H7 (cell line): ENCODE measurements at places on chromosomes 6 and 20.

GRCh38 chr20:2745060-2745910 is 52.7 kb downstream of the EBF4 start:
- DNase-seq, result peak; percentile 30

DNA sequence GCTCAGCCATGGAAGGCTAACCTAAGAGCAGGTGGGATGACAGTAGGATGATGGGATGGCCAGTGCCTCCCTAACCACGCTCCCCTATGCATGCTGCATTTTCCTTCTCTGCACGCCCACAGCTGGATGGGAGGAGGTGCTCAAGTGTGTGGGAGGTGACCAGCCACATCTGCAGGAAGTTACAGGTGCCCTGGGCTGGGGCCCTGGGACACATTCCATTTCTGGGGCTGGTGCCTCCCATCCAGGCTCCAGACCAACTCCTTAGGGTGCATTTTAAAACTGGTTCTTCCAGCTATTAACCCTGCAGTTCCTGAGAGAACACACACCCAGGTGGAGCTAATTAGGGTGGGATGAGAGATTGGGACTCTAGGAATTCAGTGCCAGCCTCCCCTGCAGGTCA is 135.3 kb upstream of the ARMC2 start:
- no peak for DNase-seq

DNA sequence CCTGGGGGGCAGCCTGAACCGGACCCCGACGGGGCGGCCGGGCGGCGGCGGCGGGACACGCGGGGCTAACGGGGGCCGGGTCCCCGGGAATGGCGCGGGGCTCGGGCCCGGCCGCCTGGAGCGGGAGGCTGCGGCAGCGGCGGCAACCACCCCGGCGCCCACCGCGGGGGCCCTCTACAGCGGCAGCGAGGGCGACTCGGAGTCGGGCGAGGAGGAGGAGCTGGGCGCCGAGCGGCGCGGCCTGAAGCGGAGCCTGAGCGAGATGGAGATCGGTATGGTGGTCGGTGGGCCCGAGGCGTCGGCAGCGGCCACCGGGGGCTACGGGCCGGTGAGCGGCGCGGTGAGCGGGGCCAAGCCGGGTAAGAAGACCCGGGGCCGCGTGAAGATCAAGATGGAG is 636 bp downstream of the SRF start:
- peak; percentile 68 for DNase-seq

- DNase-seq, result no peak
Measured at GRCh38 chr6:141202626-141203025, 930.1 kb upstream of the GJE1 start.

DNA sequence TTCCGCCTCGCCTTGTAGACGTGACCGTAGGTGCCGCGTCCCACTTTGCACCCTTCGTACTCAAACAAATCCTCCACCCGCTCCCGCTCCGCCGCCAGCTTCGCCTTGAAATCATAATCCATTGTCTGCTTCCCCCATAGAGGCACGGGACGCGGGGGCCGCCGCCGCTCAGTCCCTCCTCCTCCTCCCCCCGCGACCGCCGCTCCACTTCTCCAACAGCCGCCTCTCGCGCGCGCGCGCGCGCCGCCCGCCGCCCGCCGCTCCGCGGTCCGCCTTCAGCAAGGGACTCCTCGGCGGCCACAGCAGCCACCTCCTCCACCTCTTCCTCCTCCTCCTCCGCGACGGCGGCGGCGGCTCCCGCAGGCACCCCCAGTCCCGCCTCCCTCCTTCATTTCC is 256 bp downstream of the CDK19 start:
- DNase-seq, result no peak

GRCh38 chr6:87922947-87923330 is 124.7 kb upstream of the SPACA1 start:
- no peak for DNase-seq

GRCh38 chr6:45265246-45265645 is 62.9 kb upstream of the RUNX2 start:
- DNase-seq, result no peak

DNA sequence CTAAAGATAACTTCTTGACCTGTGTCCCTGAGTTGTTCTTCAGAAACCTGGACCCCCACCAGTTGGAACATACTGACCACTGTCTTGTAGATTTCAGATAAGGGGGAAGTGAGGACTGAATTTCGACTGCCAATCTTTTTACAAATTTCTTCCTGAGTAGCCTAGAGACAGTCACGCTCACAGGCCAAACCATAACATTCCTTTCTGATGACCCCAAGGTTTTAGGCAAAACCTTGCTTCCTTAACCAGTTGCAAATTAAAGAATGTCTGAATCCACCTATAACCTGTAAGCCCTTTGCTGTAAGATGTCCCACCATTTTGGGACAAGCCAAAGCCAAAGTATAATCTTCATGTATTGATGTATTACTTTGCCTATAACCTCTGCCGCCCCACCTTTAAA is 306.9 kb downstream of the LRFN2 start:
- DNase-seq, result no peak

DNA sequence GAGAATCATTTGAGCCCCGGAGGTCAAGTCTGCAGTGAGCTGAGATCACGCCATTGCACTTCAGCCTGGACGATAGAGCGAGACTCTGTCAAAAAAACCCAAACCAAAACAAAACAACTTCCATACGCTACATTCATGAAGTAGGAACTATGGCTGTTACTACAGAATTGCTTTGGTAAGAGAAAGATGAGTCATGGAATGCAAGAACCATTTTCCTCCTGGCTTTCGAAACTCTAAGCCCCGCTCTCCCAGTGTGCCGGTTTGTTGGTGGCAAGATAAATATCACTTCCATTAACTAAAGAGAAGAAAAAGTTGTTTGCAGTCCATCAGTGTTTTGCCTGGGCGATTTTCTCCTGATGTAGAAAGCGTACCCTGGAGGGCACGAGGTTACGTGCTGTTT is 61.3 kb downstream of the ZDHHC14 start:
- DNase-seq, result no peak

DNA sequence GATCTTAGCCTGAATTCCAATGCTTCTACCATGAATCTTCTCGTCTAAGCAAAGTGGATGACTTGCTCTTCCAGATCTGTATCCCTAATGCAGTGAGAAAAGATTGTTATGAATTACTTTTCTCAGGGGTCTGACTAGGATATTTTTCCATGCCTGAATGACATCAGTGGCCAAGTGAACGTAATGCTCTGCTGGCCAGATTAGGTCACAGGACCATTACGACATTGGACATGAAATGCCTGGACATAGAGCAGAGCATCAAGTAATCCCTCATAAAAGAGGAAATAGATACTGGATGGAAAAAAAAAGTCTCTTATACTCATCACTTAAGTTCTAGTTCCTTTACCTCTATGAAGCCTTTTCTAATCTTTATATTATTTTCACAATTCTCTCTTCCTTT is 12.1 kb upstream of the THEMIS start:
- DNase-seq, result no peak

- no peak for DNase-seq
Measured at GRCh38 chr20:1186367-1186991, 1.7 kb upstream of the TMEM74B start.

GRCh38 chr6:158207422-158207788 is 39.3 kb downstream of the GTF2H5 start:
- no peak for DNase-seq

- no peak for DNase-seq
Measured at GRCh38 chr6:138640028-138640427, 133.5 kb upstream of the CCDC28A start.

DNA sequence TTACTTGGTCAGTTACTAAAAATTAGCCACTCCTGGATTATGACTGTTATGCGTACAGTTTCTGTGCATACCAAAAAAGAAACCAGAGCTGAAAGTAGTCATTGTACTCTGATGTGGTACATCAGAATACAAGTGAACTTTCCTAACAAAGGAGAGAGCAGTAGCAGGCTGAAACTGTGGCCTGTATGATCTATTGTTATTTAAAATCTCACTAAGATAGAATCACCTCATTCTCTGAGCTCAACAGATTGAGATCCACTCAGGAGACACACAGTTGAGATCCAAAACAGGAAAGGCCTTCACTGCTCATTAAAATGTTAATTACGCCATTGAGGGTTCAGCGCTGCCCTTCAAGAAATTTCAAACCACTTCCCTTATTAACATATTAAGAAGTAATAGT is 576.4 kb downstream of the LMBRD1 start:
- no peak for DNase-seq

DNA sequence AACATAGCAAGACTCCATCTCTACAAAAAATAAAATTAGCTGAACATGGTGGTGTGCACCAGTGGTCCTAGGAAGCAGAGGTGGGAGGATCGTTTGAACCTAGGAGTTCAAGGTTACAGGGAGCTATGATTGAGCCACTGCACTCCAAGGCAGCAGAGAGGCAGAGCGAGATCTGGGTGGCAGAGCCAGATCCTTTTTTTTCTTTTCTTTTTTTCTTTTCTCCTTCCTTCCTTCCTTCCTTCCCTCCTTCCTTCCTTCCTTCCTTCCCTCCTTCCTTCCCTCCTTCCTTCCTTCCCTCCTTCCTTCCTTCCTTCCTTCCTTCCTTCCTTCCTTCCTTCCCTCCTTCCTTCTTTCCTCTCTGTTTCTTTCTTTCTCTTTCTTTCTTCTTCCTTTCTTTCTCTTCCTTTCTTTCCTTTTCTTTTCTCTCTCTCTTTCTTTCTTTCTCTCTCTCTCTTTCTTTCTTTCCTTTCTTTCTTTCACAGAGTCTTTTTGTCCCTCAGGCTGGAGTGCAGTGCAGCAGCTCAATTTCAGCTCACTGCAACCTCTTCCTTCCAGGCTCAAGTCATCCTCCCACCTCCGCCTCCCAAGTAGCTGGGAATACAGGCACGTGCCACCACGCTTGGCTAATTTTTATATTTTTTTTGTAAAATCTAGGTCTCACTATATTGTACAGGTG is 9.2 kb upstream of the VSTM2L start:
- DNase-seq, result no peak

GRCh38 chr6:42726485-42727086 is 4.2 kb upstream of the PRPH2 start:
- peak; percentile 90 for DNase-seq

- no peak for DNase-seq
Measured at GRCh38 chr6:129867403-129867802, 6.3 kb upstream of the TMEM244 start.

DNA sequence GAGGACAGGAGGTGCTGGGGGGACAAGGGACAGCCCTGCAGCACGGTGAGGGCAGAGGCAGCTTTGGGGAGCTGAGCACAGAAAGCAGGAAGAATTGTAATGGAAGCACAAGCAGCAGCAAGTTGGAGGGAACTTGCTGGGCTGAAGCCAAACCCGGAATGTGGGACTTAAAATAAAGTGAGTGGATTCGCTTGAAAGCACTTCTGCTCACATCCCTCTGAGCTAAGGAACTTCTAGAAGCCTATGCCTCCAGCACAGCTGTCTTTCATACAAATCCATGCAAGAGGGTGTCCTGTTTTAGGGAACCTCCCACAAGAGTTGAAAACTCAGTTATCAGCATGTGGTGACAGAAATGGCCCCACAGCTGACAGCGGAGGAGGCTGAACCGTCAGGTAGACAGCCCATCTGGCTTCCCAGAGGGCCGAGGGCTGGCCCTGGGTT is 71.4 kb upstream of the MLN start:
- DNase-seq, result no peak

DNA sequence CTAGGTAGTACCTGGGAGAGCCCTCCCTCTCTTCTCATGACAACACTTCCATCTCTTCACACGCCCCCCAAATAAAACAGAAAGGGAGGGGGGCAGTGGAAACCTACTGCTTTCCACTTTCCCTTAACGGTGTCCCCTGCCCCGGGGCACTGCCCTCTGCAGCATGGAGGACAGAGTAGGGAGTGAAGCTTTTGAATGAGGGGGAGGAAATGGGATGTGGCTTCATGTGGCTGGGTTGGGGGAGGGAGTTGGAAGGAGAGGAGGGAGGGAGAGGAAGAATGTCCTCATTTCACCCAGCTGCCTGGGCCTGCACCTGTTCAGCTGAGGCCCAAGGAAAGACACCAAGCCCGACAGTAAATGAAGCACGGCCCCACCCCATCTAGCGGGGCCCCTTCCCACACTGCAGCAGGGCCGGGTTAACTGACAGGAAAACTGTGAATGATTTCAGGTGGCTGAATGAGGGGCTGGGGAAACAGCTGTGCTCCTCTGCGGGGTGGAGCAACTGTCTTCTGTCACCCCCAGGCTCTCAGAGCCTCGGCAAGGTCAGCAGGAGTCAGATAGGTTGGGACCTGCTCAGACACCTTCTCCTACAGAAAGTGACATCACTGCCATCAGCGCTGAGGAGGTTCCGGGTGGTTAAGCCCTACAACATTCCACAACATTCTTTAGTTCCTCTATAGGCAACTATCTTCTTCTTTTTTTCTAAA is 40.0 kb upstream of the TAF8 start:
- peak; percentile 80 for DNase-seq

- no peak for DNase-seq
Measured at GRCh38 chr6:151704383-151704782, 103.1 kb upstream of the ESR1 start.

- no peak for DNase-seq
Measured at GRCh38 chr20:1434571-1435336, 31.9 kb downstream of the NSFL1C start.

DNA sequence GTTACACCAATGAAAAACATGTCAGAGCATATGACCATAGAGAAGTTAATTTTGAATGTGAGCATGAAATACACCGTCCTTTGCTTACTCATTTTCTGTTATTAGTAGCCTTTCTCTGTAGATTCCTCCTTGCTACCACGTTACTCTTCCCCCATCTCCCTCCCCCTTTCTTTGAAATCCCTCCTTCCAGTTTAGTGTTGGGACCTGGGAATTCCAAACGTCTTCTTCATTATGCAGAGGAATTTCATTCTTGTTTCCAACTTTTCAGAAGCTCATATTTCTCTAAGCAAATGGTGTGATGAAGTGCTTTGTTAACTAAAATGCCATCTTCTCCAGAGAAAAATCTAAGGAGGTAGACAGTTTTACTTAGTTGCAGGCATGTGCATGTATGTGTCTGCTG is 122.4 kb downstream of the MCHR2 start:
- no peak for DNase-seq

- no peak for DNase-seq
Measured at GRCh38 chr6:40573221-40573620, 13.9 kb downstream of the LRFN2 start.

DNA sequence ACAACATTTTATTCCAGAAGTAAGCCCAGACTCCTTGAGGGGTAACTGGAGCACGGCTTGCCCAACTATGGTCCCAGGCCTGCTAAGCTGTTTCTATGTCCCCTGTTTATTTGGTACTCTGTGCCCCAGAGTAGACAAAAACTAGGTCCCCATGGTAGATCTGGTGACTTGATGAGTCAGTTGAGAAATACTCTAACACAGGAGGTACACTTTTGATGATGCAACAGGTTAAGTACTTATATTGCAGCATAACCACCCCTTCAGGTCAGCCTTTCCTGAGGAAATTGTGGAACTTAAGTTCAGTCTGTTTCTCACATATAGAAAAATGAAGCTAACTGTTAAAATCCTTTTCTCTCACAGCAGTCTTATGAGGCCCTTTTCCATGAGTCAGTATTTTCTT is 19.6 kb downstream of the TTPAL start:
- no peak for DNase-seq

- DNase-seq, result no peak
Measured at GRCh38 chr6:154234019-154234772, 122.4 kb downstream of the IPCEF1 start.

GRCh38 chr6:46044881-46045617 is 29.4 kb upstream of the CLIC5 start:
- no peak for DNase-seq
